ENCODE measurements at places on chromosomes 1 and 21.

DNA sequence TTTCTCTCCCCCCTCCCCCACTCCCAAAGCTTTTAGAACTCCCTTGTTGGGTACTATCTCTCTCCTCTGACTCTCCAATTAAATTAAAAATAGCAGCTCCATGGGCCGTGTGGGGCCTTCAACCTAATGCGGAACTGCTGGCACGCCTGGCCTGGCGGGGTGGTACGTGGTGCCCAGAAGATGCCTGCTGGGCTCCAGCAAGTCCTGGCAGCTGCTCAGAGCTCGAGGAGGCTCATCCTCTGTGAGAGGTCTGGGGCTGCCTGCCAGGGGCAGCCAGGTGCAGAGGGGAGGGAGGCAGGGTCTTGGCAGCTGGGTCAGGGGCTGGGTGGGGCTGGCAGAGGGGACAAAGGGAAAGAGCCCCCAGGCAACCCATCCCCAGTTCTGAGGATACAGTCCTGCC is 74.4 kb downstream of the ACTL8 start:
- no peak for DNase-seq

- DNase-seq, result no peak
Observed at GRCh38 chr21:44265734-44266270, 4.1 kb upstream of the DNMT3L start.

- DNase-seq, result no peak
Observed at GRCh38 chr1:180598333-180598974, 33.4 kb upstream of the XPR1 start.

DNA sequence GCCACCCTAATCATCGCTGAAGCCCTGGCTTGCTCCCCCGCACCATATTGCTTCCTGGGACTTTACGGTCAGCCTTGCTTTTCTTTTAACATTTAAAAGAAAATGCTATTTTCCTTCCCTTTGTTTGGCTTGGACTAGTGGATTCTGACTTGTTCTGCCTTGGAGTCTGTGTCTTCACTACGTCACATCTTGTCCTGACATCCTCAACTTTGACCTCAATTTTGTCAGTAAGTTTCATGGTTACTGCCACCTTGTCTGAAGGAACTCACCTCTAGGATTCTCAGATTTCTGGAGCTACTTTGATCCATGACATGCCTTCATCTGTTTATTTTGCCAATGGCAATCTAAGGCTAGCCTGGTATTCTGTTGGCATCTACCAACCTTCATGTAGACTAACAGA is 4.3 kb downstream of the RNASEL start:
- DNase-seq, result no peak

- DNase-seq, result no peak
Observed at GRCh38 chr1:222914861-222915632, 100.2 kb downstream of the DISP1 start.

DNA sequence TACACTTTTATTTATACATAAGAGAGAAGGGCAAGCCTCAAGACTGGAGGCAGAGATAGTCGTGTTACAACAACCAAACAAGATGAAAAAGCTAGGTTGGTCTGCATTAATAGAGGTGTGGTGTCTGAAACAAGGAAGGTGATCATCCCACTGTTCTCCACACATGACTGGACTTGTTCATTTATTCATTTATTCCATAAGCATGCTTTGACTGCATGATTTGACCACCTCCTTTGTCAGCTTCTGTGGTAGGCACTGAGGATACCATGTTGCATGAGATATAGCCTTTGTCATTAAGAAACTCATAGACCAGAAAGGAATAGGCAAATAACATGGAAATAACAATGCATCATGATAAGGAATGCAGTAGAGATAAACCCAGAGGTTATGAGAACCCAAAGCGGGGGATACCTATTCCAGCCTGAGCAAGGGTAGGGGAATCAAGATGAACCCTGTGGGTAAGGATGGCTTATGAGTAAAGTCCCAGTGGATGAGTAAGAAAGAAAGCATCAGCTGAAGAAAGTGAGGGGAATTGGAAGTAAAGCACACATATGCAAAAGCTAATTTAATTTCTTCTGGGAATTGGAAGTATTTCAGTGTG is 173.7 kb upstream of the FGGY start:
- DNase-seq, result no peak
